Psoas muscle (tissue), 8 donors: ENCODE measurements at places on chromosomes 6 and 20. TPM values are rescaled to one million over a fixed set of nuclear protein-coding genes. Genes with fewer than 3 reads are reported as not detected.

DNA sequence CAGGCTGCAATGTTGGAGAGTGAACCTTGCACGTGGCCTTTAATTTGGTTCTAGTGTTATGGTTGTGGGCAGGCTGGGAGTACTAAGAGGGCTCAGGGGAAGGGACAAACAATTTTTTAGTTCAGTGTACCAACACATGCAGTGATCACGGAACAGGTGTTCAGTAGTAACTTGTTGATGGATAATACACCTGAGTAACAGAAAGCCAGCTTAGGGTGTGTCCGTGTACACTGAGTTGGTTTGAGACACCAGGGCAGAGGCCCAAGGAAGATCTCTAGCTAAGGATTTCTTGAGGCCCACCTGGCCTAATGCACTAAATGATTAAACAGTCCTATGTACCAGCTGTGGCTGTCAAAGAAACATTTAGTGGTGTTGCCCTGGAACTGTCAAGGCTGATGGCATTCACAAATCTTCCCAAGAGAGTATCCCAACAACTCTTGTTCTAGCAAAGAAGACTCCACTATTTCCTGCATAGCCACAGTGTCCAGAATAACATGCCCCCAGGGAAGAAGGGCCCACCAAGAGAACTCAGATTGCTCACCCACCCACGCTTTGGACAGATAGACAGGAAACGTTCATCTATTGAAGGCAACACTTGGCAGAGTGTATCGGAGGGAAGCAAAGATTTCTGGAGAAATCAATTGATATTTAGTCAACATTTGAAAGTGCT is 60.0 kb downstream of the CD83 start:
- no peak for DNase-seq

- no peak for DNase-seq
Observed at GRCh38 chr6:151005896-151006632, 140.6 kb downstream of the MTHFD1L start.

DNA sequence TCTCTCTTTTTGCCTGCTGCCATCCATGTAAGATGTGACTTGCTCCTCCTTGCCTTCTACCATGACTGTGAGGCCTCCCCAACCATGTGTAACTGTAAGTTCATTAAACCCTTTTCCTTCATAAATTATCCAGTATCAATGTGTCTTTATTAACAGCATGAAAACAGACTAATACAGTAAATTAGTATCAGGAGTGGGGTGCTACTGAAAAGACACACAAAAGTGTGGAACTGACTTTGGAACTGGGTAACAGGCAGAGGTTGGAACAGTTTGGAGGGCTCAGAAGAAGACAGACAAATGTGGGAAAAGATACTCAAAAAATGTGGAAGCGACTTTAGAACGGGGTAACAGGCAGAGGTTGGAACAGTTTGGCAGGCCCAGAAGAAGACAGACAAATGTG is 189.4 kb downstream of the HTR1B start:
- no peak for DNase-seq

Gene CYP24A1
- polyA plus RNA-seq: 0.03 TPM

GRCh38 chr6:170497841-170498301 is 55.2 kb downstream of the PSMB1 start:
- no peak for DNase-seq
